SHP77 (cell line): ENCODE measurements at places on chromosomes 6 and 20.

- no peak for DNase-seq
These were observed 45.9 kb downstream of the RIPOR3 start for GRCh38 chr20:50645253-50646068.

DNA sequence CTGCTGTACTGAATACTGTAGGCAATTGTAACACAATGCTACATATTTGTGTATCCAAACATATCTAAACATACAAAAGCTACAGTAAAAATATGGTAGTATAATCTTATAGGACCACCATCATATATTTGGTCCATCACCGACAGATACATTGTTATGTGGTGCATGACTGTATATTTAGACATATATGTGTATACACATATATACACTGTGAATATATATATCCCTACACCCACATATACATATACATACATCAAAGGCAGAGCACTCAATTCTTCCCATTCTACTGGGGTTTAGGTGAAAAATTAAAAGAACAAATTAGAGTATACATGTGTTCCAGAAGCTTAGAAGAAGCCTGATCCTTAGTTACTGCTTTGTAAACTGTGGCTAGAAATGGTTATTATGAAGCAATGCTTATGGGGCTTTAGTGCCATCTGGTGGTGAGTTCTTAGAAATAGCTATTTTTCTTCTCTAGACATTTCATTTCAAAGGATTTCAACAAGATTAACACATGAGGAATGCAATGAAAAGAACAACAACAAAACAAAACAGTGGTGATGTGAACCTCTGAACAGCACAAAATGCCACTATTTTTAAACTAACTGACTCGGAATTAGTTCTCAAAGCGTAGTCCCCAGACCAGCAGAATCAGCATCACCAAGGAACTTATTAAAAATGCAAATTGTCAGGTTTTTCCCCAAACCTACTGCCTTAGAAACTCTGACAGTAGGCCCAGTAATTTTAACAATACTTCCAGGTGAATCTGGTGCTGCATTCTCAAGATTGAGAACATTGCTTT lies 38.0 kb downstream of the PKHD1 start:
- DNase-seq, result peak; percentile 30

GRCh38 chr6:106490030-106490429 lies 129.5 kb downstream of the CRYBG1 start:
- no peak for DNase-seq

DNA sequence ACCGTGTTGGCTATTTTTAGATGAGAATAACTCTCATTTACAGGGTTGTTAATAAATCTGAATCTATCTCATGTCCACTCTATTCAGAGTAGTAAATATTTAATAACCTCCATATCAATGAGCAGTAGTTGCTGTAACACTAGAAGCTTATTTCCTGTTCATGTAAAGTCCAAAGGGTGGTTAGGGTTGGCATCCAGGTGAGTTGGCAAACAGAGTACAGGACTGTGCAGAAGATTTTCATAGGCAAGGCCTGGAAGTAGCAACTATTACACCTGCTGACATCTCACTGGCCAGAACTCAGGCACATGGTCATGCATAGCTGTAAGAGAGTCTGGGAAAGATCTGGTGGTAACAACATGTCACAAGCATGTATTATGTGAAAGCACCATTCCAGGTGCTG lies 147.5 kb downstream of the PHF3 start:
- no peak for DNase-seq

DNA sequence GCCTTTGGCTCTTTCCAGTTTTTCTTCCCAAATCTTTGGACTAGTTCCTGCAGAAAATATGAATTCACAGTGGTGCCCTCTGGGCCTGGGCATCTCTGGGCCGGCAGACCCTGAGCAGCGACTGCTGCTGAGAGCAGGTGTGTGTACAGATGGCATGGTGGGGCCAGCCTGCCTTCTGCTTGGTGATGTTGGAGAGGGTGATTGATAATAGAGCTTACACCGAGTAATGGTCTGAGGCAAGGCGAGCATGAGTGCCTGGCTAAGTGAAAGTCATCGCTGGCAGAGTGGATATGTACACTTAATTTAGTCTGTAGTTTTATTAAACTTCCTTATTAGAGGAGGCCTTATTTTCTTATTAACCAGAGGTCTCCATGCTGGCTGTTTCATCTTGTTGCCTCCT lies 156.9 kb downstream of the CDKAL1 start:
- peak; percentile 79 for DNase-seq

DNA sequence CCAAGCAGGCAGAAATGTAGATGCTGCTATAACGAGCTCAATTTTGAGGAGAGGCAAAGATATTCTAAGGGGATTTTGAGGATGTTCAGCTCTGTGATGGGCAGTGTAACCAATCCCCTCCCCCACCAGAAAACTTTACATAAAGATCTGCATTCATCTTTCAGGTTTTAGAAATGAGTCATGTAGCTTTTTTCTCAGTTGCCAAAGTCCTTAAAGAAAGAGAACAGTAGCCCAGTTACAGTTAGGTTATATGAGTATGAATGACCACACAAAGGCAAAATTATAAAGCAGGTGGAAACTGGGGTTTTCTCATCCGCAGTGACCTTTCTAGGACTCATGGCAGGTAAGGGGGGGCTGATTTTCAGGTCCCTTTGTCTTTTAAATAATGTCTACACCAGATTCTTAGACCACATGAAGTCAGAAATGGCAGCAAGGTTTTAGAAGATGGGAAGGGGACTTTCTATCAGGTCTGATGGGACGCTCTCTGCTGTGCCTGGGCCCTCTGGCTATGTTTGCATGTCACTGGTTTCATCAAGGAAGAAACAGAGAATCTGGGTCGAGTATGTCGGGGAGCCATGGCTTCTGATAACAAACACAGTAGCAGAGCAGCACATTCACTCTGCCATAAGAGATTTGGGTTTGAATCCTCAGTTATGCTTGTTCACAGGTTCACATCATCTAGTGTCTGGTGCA lies 94.7 kb downstream of the CLIC5 start:
- DNase-seq, result no peak

- DNase-seq, result no peak
These were observed 1286.0 kb upstream of the GJE1 start for GRCh38 chr6:140846503-140847261.

DNA sequence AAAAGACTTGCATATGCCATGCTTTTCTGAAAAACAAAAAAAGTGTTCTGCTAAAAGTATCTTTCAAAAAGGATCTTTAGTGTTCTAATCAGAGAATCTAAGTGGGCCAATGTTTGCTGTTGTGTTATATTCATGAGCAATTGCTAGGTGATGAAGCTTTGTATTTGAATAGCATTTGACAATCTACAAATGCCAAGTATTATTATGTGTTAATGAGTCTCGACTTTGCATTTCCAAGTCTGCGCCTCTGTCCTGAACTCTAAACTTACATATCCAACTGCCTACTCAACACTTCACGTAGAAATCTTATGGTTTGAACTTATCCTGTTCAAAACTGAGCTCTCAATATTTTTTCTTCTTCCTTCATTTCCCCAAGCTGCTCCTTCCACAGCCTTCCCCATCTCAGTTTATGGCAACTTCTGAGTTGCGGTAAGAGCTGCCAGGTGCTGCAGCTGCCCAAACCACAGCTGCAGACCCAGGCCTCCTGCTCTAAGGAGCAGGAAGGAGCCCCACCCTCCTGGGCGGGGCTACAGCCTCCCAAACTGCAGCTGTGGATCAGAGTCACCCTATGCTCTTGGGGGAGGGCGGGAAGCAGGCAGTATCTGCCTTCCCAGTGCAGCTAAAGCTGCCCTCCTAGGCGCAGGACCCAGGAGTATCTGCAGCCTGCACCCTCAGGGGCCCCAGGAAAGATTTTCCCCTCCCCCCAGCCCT lies 16.7 kb upstream of the MAK start:
- peak; percentile 50 for DNase-seq

GRCh38 chr20:34834459-34834893 lies 9.0 kb upstream of the NCOA6 start:
- peak; percentile 9 for DNase-seq

DNA sequence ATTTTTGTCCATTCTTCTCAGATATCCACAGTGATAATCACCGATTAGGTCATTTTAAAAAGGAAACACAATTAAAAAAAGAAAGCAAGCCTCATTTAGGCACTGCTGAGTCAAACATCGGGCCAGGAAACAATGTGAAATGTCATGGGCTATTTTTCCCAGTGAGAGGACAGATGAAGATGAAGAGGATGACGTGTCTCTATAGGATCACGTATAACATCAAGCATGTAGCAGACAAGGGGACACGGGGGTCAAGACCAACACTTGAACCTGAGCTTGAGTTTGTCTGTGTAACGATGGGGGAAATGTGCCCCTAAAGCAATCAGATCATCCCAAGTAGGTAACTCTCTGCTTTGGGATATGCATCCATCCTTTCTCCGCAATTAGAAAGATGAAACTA lies 553.2 kb downstream of the CD83 start:
- DNase-seq, result no peak

DNA sequence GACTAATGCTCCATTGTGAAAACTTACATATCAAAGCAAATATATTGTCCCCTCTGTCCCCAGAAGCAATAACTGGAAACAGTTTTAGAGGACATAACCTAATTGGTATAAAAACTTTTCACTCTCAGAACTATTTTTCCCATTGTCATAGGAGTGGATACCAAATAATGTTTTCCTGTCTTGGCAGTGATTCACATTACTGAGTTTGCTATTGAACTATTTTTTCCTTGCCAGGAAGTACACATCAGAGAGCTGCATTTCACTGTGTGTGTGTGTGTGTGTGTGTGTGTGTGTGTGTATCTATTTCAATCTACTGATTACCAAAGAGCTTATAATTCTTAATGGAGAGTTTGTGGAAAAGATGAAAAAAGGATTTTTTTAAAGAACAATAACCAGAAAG lies 45.4 kb downstream of the AKAP12 start:
- DNase-seq, result no peak

DNA sequence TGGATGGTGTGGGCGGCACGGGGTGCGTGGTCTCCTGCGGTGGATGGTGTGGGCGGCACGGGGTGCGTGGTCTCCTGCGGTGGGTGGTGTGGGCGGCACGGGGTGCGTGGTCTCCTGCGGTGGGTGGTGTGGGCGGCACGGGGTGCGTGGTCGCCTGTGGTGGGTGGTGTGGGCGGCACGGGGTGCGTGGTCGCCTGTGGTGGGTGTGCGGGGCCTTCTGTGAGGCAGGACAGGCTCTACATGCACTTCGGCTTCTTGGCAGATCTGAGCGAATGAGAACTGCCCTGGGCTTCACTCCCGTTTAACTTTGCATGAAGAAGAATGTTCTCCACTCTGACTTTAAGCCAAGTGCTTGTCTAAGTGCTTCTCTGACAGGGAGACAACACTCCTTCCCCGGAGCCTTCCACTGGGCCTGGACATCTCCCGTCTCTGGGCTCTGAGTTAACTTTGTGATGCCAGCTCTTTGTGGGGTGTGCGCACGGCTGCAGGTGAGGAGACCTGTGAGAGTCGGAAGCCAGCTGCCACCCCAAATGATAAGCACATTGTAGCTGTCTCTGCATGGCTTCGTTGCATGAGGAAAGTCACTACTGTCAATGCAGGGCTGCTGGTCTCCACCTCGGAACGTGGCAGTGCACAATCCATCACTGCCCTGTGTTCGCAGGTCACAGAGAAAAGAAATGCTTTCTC lies 244.8 kb downstream of the DLL1 start:
- DNase-seq, result no peak

- no peak for DNase-seq
These were observed 121.2 kb upstream of the SASH1 start for GRCh38 chr6:148221196-148221979.

DNA sequence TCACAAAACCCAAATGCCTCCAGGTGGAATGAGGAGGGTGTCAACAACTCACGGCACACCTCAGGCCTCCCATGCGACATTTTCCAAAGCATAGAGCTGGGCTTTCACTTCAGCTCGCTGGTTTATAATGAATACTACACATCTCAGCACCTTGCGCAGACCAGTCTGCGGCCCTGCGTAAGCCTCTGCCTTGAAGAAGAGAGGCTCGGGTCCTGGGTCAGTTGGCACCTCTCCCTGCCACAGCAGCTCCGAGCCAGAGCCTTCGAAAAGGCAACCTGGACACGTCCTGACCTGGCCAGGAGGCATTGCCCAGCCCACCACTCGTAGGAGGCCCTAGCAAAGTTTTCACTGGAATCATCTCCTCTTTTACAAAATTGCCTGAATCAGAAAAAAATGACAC lies 183.0 kb upstream of the AFDN start:
- DNase-seq, result no peak

DNA sequence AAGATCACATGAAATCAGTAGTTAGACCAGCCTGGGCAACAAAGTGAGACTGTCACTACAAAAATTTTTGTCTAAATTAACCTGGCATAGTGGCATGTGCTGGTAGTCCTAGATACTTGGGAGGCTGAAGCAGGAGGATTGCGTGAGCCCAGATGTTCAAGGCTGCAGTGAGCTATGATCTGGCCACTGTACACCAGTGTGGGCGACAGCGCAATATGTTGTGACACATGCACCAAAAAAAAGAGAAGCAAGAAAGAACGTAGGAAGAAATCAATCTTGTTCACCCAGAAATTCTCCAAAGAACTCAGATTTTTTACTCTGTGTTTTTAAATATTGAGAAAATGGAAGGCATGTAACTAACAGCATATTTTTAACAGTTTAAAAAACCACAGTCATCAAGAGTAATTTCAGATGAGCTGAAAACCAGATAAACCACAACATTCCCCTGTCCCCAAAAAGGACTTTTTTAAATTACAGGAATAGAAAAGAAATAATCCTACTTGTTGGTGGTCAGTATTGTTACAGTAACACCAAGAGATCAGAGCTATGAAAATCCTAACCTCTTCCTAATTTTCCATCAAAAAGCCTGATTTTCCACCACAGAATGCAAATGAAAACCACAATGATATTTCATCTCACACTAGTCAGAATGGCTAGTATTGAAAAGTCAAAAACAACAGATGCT lies 240.2 kb downstream of the KHDC1L start:
- no peak for DNase-seq

DNA sequence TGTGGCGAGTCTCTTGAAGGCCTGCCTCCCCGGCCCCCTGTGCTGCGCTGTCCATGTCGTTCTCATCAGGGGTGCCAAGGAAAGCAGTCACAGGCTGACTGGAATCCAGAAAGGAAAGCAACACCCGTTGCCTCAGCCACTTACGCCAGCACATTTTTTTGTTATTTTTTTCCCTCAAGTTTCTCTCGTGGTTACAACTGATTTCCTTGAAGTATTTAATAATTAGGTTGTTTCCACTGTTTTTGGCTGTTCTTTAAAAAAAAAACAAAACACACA lies 17.9 kb upstream of the SLC22A1 start:
- DNase-seq, result no peak

DNA sequence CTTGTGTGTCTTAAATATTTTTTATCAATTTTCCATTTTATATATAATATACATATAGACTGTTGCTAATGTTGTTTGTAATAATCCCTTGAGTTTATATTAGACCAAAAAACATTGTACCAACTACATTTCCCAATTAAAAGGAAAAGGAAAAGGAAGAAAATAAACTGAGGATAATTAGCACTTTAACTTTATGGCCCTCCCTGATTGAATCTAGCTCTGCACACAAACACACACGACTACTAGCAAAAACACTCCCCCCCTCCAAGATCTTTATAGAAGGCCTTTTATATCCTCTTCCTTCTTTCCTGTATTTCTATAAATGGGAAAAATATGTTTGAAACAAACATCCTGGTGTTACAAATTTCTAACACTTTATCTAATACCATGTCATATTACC lies 276.8 kb downstream of the NKAIN2 start:
- no peak for DNase-seq

GRCh38 chr20:9940329-9940728 lies 94.5 kb upstream of the ANKEF1 start:
- no peak for DNase-seq

GRCh38 chr6:3299221-3299620 lies 40.5 kb downstream of the PSMG4 start:
- no peak for DNase-seq

- DNase-seq, result no peak
These were observed 77.6 kb downstream of the ZMYND8 start for GRCh38 chr20:47278907-47279348.
